ENCODE measurements at places on chromosomes 3 and 15.

DNA sequence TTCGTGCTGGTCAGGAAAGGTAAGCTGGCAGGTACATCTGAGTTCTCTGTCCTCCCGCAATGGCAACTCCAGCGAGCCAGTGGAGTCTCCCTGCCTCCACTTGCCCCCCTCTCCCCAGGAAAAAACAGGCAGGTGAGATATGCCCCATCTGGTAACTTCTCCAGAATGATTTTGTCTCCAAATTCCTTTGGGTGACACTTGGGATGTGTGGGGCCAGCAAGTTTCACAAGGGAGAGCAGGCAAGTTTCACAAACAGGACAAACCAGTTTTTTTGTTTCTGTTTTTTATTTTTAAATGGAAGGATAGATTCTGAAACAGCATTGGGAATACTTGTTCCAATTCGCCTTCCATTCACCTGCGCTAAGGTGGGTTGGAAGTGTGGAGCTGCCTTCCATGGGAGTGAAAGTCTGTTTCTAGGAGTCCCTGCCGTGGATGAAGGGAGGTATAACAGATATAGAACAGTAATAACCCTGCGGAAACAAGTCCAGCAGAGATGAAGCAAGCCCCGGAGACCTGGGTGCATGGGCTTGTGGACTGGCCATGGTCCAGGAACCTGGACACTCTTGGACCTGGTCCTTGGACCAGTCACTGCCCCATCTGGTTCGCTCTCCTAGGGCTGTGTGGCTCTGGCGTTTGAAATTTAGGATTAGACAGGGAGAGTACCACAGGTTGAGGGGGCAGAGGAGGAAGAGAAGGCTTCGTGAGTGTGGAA is 22.9 kb upstream of the KIF23 start:
- DNase-seq, result no peak

DNA sequence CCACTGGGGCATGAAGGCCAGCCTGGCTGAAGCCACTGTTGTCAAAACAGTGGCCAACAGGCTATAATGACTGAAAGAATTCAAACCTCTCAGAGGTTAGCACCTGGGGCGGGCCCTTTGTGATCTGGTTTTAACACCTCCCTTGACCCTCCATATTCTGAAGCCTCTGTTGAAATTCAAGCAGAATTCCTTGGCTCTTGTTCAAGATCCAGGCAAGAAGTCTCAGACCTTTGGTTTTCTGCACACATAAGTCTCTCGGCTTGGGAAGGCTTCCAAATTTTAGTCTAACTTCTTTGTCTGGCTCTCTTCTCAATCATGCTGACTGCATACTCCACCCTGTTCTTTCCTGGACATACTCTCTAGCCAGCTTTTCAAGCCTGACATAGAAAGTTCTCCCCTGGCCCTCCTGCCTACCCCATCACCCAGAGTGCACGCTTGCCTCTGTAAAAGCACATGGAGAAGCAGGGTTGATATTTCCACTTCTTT is 144.5 kb downstream of the PDZRN3 start:
- no peak for DNase-seq

DNA sequence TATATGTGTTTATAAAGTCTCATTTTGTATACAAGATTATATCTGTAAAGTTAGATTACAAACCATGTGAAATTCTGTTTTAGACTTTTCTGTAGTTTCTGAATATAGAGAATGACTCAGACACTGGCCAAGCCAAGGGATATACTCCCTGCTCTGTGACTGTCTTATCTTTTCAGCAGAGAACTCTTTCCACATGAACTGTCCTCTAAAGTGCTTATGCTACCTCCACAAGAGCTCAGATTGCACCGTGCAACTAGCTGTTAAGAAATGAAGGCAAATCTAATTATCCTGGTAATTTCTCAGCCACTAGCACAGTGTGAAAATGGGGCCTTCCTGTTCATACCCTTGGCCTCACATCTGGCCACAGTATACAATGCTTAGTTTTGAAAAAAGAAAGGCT is 44.3 kb upstream of the CPNE4 start:
- DNase-seq, result no peak

DNA sequence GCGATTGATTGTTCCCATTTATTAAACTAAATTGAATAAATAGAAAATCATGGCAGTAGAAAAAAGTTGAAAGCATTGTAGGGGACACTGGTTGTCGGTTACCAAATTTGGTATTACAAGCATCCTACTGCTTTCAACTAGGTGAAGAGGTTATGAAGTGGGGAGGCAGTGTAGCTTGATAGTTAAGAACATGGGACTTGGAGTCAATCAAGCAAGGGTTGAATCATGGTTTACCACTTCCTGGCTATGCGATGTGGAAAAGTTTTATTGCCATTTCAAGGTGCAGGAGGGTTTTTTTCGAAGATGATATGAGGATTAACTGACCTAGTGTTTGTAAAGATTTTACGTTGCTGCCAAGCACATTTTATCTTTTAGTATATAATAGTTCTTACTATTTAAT is 318.2 kb upstream of the KCNH8 start:
- DNase-seq, result no peak

GRCh38 chr3:167113035-167113830 is 266.9 kb downstream of the ZBBX start:
- no peak for DNase-seq

DNA sequence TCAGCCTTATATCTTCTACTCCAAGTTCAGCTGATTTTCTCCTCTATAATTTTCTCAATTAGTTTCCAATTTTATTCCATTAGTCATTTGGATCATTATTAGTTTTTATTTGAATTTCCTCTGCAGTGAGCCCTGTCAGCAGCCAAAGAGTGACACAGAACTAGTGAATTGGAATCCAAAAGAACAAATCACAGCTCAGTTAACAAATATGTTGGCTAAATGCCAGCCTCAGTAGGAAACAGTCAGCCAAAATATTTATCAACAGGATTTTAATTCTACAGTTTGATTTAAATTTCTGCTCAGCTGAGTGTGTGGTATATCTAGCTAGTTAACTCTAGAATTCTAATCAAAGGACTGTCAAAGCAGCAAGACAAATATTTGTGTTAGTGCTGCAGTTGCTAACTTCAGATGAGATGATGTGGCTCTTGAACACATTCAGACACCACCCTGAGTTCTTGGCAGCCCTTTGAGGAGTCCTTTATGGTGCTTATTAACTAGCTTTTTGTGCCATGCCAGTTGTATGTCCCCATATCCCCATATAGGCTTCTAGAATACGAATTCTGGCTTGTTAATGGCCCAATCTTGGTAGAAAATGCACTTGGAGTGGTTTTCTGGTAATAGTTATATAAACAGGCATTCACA is 194.5 kb downstream of the CPNE4 start:
- no peak for DNase-seq

DNA sequence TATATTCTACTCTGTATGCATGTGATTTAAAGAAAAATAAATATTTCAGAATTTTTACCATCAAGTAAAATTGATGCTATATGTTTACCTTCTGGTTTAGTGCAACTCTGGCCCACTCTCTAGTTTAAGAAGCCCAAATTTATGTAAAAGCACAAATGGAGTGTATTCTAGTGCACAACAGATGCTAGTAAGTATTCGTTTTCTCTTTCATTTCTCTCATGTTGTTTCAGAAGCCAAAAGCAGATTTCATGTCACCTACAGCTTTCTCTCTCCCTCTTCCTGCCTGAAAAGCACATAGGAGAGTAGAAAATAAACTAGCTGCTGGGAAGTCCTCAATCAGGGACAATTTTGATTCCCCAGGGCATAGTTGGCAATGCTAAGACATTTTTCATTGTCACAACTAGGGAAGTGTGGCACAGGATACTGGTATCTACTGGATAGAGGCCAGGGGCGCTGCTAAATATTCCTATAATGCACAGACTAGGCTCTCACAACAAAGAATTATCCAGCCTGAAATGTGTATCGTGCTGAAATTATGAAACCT is 147.4 kb upstream of the ARHGEF26 start:
- DNase-seq, result no peak
